ENCODE measurements at places on chromosomes 1 and 21.
A peak's percentile ranks its signal among the peaks of the same experiment; 100 is the strongest.

DNA sequence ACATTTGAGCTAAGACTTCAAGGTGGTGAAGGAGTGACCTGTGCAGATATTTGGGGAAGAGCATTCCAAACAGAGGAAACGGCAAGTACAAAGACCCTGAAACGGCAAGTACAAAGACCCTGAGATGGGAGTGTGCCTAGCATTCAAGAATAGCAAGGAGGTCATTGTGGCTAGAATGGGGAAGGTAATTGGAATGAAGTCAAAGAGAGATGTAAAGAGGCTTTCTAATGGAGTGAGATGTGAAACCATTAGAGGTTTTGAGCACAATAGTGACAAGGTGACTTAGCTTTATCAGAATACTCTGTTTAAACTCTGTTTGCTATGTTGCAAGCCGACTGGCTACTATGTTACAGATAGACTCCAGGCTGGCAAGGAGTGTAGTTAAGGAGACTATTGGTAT lies 4.4 kb downstream of the CDC7 start:
- DNase-seq: no peak

DNA sequence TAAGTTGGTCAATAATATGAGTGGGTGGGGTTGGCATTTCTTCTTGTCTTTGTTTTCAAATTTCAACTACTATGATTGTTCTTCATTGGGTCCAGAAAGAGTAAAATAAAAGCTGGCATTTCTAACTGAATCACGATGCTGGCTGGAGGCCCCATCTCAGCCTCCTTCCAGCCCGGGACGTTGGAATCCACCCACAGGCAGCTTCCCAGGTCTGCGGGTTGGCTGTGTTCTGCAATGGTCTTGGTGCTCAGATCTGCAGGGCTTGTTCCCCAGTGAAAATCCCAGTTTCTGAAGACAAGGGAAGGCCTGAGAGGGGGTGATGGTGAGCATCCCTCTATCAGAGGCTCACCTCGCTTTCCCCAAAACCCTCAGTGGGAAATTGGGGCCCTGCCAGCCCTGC lies 54.7 kb upstream of the ARHGEF16 start:
- DNase-seq: no peak

DNA sequence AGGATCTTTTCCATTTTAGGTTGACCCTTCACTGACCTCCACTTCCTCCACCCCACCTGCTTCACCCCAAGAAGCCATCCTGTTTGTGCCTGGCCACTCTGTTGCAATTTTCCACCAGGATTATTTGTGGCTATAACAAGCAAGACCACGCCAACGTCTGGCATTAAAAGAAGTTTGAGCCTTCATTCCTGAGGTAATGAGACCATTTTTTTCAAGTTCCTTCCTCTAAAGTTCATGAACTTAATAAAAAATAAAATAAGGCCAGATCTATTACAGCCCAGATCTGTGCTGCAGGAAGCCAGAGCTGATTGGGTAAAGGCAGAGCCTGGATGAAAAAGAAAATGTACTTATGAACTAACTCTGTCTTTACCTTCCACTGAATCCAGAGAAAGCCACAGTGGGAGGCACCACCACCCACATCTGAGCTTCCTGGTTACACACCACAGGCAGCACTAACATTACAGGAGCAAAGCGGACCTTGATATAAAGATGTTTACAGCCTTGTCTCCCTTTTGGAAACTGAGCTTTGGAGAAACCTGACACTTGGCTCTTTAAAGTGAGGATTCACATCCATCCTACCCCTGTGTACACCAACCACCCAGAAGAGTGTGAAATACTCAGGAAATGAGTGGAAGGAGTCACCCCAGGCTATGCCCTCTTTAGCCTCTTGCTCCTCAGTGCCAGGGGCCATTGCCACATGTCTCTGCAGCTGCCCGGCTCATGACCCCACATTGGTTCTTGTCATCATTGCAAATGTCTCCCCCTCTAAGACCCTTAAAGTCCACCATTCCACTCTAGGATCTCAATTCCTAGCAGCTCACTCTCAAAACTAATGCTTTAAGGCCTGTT lies 293.6 kb downstream of the PLPP3 start:
- DNase-seq: no peak

DNA sequence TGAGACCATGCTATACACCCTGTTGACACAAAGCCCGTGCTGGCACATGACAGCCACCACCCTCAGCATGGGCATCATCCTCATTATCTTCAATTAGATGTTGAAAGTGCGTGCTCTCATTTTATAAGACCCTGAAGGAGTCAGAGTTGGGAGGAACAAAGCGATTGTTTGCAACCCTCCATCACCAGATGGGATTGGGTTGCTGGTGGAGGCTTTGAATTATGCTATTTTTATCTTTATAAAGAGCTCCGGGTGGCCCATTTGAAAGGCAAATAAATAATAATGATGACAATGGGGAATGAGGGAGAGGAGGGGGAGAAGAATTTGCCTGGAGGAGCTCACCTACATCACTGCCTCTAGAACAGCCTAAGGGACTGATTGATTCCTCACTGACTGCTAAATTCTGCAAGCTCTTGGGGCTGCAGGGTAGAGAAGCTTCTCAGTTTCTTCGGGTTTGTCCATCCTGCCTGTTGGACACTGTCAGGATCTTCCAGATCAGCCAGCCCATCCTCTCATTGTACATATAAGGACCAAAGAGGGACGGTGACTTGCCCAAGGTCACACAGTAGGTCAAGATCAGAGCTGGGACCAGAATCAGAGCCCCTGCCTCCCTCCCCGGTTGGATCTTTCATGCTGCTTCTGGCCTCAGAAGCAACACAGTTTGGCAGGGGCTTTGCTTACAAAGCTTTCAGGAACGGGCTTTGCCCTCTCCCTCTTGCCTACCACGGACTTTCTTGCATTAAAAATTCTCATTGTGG lies 130.9 kb upstream of the ZBTB40 start:
- DNase-seq: no peak

DNA sequence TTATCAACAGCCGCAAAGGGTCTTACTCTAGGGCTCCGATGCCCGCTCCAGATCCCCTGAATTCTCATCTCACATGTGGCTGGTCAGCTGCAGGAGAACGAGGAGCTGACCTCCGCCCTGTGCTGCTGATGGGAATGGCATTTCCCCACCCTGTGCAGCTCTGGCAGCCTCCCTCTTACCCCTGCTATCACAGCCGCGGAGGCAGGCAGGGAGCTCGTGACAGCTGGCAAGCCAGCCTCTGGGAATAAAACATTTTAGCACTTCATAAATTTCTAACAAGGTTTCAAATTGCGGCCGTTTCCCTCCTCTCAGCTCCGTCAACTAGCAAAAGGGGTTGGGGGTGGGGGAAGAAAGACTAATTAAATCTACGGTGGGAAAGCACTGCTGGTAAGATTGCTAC lies 81.1 kb downstream of the DSCAM start:
- no peak for DNase-seq

- DNase-seq: no peak
These were observed 2.5 kb downstream of the GPR3 start for GRCh38 chr1:27394925-27395324.

DNA sequence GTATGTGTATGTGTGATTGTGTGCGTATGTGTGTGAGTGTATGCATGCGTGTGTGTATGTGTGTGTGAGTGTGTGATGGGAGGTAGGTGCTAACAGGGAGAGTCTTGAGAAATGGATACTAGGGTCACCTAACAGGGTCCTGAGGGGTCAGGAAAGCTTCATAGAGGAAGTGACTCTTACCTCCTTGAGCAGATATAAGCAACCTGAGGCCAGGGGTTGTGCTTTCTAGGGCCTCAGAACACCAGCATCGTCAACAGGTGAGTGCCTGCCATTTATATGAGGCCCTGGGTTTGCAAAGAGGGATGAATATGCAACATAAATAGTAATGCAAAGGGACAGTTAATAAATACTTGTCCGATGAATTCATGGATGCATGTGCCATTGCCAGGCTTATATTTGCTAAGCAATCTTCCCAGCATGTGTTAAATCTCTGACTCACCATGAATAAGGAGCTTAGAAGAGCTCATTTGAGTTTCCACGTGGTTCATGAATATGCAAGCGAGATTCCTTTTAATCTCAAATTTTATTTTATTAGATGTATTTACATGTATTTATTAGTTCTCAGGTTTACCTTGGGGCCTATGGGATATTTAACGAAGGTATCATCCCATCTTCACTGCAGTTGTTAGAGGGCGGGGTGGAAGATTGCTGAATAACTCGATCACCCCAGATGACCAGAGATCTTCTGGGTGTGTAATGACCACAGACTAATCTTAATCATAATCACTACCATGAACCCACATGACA lies 438.3 kb downstream of the CAMTA1 start:
- no peak for DNase-seq

GRCh38 chr1:109918671-109919070 lies 8.0 kb downstream of the CSF1 start:
- peak; percentile 56 for DNase-seq

DNA sequence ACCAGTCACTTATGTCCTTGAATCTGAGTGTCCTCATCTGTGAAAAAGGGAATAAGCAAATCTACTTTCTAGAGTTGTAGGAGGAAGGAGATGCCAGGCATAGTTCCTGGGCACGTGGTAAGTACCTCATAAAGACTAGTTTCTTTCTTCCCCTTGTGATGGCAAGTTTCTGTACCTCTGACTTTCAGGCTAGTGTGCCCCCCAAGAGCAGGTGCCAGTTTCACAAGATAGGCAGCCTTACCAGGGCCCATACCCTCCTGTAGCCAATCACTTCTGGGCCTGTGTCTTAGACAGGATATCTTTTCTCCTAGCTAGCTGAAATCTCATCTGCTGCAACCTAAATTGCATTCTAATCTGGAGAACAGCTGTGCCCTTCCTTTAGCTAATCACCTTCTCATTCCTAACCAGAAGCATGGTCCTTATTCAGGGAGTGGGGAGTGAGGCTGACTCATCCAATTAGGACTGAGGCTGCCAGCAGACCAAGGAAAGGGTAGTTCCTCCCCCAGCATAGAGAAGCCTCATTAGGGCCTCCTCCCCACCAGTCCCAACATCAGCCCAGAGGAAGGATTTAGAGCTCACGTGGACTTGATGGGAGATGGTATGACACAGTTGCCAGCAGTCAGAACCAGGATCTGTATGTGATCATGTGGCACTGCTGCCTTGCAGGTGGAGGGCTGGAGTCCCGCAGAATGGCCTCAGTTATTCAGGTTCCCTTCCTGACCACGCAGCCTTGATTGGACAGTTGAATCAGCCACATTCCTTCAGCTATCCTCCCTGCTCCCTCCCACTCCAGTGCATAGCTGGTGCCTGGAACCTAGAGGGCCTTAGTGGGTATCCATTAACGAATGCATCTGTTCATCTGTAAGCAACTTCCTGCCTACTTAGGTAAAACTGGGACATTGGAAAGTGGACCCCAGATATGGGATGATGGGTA lies 7.9 kb downstream of the KLHDC8A start:
- no peak for DNase-seq

Data from sigmoid colon (tissue), 7 donors.